ENCODE measurements at places on chromosomes 4 and X.

GRCh38 chrX:18351784-18352183 lies 2.7 kb downstream of the SCML2 start:
- no peak for DNase-seq

DNA sequence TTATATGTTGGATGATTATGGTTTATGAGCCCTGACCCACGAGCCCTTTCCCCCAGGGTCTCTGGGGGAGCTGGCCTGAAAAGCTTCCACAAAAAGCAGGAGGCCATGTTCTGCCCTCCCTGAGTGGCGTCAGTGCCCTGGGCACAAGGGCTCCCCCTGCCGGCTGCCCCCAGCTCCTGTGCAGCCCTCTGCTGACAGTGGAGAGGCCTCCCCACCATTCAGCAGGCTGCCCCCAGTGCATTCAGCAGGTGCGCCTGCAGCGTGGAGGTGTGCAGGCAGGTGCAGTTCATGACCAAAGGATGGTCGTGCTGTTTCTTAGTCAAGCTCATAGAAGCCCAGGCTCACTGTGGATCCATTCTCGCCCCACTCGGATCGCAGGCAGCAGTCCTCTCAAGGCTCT lies 12.5 kb upstream of the S100P start:
- no peak for DNase-seq

GRCh38 chr4:3158841-3159240 lies 84.4 kb downstream of the HTT start:
- no peak for DNase-seq

DNA sequence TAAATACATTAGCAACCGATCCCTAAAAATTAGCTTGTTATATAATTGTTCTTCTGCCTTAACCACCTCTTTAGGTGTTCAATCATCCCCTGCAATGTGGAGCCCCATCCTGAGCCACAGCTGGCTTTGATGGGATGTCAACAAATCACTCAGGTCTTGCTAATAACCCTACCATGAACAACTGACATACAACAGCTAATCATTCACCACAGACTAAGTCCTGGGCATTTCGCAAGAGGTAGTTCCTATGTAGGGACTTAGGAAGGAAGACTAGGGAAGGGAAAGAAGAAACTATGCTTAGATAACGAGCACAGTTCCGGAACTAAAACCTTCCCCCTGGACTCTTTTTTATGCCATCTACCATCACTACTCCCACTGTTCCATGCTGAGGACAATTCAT lies 63.6 kb upstream of the PTCHD1 start:
- no peak for DNase-seq
